ENCODE measurements at places on chromosomes 1 and 21.

DNA sequence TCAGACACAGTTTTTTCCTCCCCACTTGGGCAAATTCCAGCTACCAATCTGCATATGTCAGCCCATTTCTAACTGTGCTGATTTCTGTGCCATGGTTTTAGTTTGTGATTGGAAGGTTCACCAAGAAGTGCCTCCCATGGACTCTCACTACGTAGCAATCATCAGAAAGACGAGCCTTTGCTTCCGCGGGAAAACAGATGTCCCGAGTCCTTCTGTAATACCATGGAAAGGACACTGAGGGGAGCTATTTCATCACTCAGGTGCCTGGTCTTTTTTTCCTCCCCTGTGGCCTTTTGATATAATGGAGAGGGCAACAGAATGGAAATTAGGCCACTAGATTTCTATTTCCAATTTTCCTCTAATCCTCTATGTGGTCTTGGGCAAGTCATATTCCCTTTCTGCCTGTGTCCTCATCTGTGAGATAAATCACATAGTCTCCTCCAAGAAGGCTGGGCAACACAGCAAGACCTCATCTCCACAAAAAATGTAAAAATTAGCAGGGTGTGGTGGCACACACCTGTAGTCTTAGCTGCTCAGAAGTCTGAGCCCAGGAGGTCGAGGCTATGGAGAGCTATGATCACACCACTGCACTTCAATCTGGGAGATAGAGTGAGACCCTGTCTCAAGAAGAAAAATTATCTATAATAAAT, 24.8 kb downstream of the LEMD1 start:
- peak; percentile 77 for DNase-seq

DNA sequence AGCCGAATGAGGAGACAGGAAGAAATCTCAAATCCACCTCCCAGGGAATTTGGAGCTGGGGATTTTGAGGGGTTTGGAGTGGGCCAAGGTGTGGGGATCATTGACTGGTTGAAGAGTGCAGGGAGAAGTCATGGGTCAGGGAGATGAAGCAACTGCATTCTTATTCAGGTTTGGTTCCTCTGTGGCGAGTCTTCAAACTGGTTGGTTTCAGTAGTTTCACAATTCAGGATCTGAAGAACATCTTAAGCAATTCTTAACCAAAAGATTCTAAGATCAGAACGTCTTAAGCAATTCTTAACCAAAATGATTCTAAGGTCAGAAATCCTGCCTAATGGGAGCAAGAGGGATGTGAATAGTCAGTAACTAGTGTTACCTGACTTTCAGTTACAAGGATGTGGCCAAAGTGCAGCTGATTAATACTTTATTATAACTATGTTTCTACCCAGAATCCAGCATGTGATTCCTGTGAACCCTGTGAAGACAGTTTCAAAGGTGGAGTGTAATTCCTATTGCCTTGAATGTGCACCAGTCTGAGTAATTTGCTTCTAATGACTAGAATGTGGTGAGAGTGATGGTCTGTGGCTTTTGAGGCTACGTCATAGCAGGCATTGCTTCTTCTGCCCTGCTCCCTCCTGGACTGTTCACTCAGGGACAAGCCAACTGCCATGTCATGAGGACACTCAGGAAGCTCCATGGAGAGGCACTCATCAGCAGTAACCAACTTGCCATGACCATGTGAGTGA, 61.2 kb downstream of the OLFML3 start:
- no peak for DNase-seq

- no peak for DNase-seq
Observed at GRCh38 chr1:36327421-36328087, 4.1 kb upstream of the EVA1B start.

DNA sequence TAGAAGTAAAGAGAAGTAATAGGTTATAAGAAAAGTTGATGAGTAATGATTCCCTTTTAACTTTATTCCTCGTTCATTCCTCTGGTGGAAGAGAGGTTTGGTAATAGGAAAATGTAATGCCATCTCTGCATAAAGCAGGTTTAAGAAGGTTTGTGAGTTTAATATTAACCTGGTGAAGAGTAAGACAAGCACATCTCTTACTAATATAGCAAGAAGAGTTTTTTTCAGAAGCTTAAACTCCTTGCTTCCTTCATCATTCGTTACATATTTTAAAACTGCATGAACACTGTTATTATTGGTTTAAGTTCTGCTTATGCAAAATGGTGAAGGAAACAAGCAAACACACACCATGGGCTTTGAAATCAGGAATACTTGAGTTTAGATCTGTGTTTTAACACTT, 9.2 kb upstream of the PLA2G4A start:
- no peak for DNase-seq

DNA sequence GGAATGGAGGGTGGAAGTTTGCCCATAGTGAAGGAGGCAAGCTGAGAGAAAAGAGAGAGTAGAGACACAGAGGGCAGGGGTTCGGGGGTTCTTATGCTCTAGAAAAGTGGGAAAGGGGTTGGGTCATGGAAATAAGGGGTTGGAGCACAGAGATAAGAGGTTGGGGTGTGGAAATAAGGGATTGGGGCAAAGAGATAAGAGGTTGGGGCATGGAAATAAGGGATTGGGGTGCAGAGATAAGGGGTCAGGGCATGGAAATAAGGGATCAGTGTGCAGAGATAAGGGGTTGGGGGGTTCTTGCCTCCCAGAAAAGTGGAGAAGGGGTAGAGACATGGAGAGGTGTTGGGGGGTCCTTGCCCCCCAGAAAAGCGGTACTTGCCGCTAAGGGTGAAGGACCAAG, 56.2 kb downstream of the SFPQ start:
- DNase-seq: no peak

- DNase-seq: no peak
Observed at GRCh38 chr1:1270813-1271212, 2.8 kb downstream of the UBE2J2 start.

- no peak for DNase-seq
Observed at GRCh38 chr1:18921516-18922251, 19.3 kb upstream of the ALDH4A1 start.

- no peak for DNase-seq
Observed at GRCh38 chr1:152926091-152926490, 17.7 kb downstream of the IVL start.

DNA sequence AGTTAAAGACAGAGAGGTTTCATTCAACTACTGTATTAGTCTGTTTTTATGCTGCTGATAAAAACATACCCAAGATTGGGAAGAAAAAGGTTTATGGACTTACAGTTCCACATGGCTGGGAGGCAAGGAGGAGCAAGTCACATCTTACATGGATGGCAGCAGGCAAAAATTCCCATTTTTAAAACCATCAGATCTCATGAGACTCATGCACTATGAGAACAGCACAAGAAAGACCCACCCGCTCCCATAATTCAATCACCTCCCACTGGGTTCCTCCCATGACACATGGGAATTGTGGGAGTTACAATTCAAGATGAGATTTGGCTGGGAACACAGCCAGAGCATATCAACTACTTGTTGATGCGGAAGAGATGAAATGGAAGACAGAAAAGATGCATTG, 9.2 kb downstream of the GPR161 start:
- no peak for DNase-seq

DNA sequence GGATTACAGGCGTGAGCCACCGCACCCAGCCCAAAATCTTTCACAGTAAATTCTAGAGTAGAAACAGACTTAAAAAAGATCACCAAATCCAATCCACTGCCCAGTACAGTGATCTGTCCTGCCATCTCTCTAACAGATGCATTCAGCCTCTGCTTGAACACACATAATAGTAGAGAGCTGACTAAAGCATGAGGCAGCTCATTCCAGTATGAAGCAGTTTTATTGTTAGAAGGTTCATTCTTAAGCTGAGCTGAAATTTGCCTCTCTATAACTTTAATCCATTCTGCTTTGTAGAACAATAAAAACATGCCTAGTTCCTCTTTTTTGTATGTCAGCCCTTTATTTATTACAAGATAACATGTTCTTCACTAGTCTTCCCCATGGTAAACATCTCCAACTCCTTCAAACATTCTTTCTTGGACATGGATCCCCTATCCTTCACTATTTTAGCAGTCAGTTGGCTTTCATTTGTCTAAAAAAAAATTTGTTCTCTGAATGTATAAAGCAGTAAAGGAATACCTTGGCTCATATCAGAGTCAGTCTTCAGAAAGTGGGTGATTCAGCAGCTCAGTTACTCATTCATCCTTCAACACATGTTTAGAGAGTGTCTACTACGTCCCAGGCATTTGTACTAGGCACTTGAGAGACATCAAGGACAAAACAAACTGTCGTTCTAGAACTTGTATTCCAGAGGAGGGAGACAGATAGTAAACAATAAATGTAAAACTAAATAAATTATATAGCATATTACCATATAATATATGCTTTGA, 10.7 kb upstream of the PTBP2 start:
- no peak for DNase-seq

DNA sequence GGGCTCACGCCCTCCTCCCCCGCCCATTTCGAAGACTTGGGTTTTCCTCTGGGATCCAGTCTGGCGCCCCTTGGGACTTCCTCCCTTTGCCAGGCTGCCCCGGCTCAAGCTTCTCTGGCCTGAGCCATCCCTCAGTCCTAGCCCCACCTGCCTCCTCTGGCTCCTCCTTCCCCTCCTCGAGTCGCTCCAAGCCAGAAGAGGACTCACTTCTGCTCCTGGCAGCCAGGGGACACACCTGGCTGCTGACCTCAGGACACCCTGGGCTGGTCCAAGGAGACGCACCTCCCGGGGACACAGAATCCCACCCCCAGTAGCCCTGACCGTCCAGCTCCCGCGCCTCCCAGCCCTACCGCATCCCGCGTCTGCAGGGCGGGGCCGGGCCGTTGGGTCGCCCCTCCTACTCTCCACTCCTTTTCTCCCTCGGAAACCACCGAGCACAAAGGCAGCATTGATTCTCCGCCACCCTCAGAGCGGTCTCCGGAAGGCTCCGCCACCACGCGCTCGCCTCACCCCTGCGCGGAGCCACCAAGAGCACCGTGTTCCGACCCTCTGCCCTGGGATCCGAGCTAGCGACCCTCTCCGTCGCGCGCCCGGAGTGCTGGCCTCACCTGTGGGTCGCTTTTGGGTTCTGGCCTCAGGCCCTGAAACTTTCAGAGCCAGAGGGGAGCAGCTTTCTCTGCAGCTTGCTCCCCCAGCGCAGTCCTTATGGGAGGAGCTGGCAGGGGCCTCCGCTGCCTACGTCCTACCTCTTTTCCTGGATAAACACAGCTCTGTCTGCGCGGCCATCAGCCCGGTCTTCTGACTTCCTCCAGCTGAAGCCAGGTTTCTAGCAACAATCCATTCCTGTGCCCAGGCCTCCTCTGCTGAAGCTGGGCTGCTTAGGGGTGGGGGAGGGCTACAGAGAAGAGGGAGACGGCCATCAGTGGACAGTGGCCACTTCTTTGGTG, at the start of gene C2CD4D:
C2CD4D (minus strand) TSS at position 364 of the 947 bp plus-strand sequence. CDS start 831 bp downstream, outside the sequence.
- DNase-seq: peak; percentile 14

DNA sequence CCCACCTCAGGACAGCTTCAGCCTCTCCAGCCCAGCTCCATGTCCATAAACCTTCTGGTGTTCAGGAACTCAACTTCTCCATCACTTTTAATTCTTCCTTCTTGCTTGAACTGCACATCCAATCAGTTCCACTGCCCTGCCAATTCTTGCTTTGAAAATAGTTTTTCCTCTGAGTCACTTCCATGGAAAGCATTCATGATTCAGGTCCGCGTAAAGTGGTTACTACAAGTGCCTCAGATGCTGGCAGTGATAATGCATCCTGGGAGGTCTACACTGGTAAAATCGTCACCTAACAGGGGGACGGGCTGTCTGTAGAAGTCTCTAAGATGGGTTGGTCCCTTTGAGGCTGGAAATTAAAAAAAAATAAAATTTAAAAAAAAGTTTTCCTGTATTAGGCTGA, 25.9 kb upstream of the RCAN1 start:
- DNase-seq: no peak

- DNase-seq: no peak
Observed at GRCh38 chr1:42312576-42313212, 22.3 kb downstream of the FOXJ3 start.

DNA sequence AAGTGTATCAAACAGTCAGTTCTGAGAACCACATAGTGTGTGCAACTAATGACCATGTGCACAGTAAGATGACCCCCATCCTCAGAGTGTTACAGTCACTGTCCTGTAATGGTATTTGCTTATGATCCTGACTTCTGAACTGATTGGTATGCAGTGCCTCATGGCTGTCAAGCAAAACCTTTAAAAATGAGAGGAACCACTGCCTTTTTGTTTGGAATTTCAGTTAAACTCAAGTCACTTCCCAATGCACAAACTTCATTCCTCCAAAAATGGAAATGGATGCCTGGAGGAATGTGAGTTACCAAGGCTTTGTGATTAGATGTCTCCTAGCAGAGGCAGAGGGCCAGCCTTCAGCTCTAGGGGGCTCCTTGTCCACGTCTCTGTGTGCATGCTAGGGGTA, 10.5 kb downstream of the C1orf198 start:
- no peak for DNase-seq

DNA sequence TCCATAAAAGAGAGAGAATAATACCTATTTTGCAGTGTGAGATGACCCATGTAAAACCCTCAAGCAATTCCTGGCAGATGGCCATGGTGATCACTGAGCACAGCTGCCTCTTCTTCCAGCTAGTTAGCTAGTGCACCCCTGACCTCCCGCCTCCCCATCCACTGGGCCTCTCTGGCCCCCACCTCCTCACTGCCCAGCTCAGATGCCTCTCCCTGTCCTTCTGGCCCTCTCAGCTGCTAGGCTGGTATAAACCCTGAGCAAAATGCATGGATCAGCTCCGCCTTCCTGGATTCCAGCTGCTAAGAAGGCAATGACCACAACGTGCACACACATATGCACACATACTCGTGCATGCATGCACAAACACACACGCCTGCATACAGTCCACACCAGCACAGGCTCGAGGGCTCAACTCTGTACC, 117.2 kb downstream of the DMRTB1 start:
- no peak for DNase-seq

DNA sequence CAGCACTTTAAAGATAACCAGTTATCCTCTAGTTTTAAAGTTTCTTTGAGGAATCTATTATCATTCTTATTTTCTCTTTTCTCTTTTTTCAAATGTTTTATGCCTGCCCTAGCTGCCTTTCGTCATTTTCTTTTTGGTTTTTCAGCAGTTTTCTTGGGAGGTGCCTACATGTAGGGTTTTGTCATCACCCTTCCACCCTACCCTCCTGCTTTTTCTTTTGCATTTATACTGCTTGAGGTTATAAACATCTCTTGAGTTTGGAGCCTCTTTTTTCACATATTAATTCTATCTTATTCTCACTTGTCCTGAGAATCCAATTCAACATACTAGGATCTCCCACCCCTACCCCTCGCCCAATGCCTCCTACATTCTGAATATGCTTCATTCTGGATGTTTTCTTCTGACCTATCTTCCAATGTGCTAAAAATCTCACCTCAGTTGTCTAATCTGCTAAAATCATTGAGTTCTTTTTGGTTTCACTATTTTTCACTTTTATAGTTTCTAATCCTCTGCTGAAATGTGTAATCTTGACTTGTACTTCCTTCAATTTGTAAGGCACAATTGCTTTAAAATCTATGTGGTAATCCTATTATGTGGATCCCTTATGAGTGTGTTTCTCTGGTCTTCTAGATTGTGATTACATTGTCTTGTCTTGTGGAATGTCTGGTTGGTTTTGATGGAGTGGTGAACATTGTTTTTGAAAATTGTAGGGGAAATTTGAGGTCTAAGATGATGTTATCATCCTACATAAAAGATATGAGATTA, 38.7 kb downstream of the MIA3 start:
- DNase-seq: no peak

GRCh38 chr1:30895944-30896660, 12.5 kb downstream of the SDC3 start:
- no peak for DNase-seq

- DNase-seq: no peak
Observed at GRCh38 chr21:34545079-34545884, 33.3 kb upstream of the KCNE1 start.
